RPMI8226 (cell line): ENCODE measurements at places on chromosomes 1 and 21.
A peak's percentile ranks its signal among the peaks of the same experiment; 100 is the strongest.

GRCh38 chr1:18110968-18111367, 3.4 kb downstream of the IGSF21 start:
- DNase-seq, result peak; percentile 26

- DNase-seq, result peak; percentile 45
These were observed 760 bp upstream of the NPHP4 start for GRCh38 chr1:5992814-5993555.

GRCh38 chr1:84712276-84712874, 22.1 kb upstream of the SSX2IP start:
- DNase-seq, result no peak

GRCh38 chr1:58854576-58854975, 70.7 kb upstream of the JUN start:
- DNase-seq, result no peak

GRCh38 chr1:5490635-5491034, 501.6 kb downstream of the NPHP4 start:
- peak; percentile 44 for DNase-seq

DNA sequence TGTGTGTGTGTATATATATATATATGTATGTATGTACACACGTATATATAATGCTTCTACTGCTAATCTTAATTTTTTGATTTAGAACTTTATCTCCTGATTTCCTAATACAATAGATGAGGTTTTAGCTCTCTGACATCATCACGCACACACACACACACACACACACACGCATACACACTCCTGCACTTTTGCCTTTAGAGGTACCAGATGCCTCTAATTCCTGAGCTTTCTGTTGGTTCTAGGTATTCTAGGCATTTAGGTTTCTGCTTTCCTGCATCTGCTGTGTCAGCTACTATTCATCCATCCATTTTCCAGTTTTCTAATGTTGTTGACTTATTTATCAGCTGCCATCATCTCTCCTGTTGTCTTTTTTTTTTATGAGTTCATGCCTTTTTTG, 348.3 kb downstream of the ASTN1 start:
- no peak for DNase-seq

DNA sequence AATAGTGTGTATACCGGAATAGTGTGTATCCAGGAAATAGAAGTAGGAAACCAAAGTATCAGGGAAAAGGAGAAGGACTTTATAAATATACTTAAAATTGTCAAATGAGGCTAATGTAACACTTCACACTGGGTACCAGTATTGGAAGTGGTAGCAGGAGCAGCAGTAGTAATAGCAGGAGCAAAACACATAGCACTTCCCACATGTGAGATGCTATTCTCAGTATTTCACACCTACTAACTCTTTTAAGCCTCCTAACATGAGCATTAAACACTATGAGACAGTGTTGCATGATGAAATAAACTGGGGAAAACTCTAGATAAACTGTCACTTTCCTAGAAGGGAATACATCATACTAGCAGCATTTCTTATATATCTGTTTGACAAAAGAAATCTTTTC, 376.7 kb downstream of the VAV3 start:
- DNase-seq, result no peak

- no peak for DNase-seq
These were observed 528.1 kb downstream of the KIF26B start for GRCh38 chr1:245682638-245683628.

DNA sequence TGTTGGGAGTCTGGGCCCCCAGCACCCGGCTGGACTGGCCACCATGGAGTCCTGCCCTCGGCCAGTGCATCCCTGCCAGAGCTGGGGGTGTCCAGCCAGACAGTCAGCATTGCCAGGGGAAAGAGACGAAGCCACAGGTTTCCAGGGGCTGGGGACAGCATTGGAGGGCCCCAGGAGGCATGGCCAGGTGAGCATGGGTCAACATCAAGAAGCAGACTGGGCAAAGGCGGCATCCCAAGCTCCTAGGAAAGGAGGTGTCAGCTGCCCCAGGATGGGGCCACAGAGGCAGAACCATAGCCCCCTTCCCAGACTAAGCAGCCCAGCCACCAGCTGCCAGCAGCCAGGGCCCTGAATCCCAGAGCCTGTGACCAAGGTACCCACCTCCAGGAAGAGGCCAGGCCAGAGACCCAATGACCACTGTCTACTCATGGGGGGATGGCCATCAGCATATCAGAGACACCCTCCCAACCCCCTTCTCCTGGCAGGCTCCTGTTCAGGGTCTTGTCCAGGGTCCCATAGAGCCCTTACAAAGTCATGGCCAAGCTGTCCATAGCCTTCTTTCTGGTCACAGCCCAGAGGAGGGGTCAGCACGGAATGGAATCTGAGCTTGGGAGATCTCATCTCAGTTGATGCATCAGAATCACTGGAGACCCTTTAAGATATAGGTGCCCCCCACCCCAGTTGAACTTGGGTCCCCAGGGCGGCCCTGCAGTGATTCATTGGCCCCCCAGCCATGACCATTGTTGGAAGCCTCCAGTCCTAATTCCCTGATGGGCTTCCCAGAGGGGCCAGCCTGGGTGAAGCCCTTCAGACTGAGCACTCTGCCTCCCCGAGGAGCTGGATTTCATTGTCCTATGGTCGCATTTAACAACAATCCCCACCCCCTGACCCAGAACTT, 32.5 kb downstream of the WNT3A start:
- DNase-seq, result no peak

- DNase-seq, result peak; percentile 68
These were observed 48.8 kb downstream of the KCNK1 start for GRCh38 chr1:233662575-233663304.

DNA sequence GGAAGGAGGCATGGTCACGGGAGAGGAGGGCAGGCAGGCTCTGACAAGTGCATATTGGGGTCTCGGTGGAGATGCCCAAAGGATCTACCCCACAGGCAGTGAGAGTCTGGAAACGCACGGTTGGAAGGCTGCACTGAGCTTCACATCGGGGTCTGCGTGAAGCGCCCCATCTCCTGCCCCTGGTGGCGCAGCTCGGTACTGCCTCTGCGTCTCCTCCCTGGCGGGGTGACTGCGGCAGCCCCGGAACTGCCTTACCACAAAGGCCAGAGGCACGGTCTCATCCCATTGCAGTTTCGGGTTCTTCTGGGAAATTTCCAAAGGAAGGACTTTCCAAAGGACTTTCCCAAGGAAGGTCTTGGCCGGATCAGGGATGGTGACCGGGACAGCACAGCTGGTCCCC, 69.2 kb upstream of the AJAP1 start:
- DNase-seq, result peak; percentile 63

DNA sequence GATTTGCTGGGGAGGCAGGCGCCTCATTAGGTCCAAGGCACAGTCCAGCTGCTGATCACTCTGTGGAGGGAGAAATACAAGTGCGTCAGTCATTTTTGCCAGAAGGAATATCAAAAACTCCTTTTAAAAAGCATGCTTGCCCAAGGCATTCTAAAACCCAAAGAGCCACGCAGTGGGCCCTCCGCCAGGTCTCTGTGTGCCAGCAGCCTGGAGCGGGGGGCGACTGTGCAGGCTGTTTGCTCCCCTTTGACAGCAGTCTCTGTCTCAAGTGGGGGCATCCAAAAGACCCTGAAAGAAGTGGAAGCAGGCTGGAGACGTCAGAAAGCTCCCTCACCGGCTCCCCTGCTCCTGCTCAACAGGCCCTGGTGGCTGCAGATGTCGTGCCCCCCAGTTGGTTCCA, 65.6 kb downstream of the CAPZB start:
- no peak for DNase-seq

DNA sequence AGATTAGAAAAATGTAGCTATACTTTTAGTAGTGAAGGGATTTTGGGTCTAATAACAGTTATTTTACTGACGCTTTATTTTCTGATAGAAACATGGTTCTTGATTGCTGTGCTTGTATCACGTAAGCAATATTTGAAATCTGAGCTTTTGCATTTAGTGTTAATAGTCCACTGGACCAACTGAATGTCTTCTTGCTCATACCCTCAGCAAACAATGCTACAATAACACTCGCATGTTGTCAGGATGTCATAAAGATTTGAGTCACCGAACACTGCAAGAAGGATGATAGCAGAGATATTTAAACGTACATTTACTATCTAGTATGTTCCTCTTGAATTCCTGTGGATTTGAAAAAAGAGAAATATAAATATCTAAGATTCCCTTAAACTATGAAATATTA, 7.5 kb downstream of the DYRK1A start:
- no peak for DNase-seq

- DNase-seq, result no peak
These were observed 178.8 kb upstream of the PDE4B start for GRCh38 chr1:65613884-65614283.

GRCh38 chr21:27024971-27025370, 58.1 kb upstream of the ADAMTS5 start:
- no peak for DNase-seq

DNA sequence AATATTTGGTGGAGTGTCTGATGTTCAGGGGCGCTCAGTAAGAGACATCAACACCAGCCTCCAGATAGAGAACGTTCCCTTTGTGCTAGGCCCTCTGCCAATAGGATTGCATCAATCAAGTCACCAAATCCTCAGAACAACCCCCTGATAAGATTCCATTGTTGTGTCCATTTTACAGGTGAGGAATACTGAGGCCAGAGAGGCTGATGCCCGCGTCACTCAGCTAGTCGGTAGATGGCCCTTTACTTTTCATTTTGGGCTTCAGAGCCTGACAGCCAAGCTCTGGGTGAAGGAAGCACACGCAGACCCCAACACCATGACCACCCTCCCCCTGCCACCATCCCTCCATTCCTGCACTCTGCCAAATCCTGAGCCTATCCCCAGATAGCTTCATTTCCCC, 406.2 kb downstream of the PTPRU start:
- DNase-seq, result no peak
